Activated CD4-positive, alpha-beta memory T cell treated with anti-CD3 and anti-CD28 coated beads, Interleukin-2, amount 10 ng/mL, durations not matched to agents 7 days and 5 days (primary cell): ENCODE measurements at places on chromosomes 2 and 18. TPM values are rescaled to one million over a fixed set of nuclear protein-coding genes. Genes with fewer than 3 reads are reported as not detected.

- H3K4me3 ChIP-seq, result no peak overlapping the region
- peaks cover 79% of the 10 kb centered on the region for H3K36me3 ChIP-seq
- H3K4me1 ChIP-seq, result peaks cover 85% of the 10 kb centered on the region
- DNase-seq, result no peak
Observed at GRCh38 chr2:197204519-197205250, 105.9 kb downstream of the ANKRD44 start.

DNA sequence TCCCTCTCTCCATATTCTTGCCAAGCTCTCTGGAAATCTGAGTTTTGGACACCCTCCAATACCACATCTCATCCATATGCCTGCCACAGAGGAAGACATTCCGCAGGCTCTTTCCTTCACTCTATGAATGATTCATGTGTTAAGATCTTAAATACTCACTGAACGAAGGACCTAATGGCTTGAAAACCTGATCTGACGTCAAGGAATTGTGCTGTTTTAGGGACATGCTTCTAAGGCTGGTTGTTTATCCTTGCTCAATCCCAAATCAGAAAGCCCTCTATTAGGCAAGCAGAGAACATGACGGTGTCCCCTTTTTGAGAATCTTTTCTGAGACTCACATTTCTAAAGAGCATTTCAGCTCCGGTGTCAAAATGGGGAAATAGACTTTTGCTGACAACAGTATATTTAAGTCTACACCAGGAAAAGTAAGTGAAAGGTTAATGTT is 83.7 kb upstream of the GALNT5 start:
- H3K27ac ChIP-seq, result no peak overlapping the region
- DNase-seq, result no peak
- H3K4me3 ChIP-seq, result no peak overlapping the region
- H3K4me1 ChIP-seq, result no peaks in the 10 kb centered on the region
- H3K36me3 ChIP-seq, result no peaks in the 10 kb centered on the region
- peaks cover 21% of the 10 kb centered on the region for H3K27me3 ChIP-seq

DNA sequence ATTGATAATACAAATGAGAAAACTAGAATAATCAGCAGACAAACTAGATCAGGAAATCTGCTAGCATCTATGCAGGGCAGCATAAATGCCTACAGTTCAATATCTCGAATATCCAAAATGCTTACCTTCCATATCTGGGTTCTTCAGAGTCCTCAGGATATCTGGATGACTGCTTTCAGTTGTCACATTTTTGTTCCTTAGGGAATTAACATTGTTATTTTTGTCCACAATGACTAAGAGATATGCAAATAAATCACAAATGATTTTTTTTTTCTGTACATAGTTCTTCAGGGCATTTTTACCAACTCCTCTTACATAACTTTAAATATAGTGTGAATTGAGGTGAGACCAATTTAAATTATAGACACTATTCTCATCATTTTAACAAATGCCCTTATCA is 80.9 kb downstream of the AQP4 start:
- no peak overlapping the region for H3K4me3 ChIP-seq
- no peaks in the 10 kb centered on the region for H3K36me3 ChIP-seq
- no peak for DNase-seq
- H3K27me3 ChIP-seq, result no peaks in the 10 kb centered on the region
- no peaks in the 10 kb centered on the region for H3K4me1 ChIP-seq

DNA sequence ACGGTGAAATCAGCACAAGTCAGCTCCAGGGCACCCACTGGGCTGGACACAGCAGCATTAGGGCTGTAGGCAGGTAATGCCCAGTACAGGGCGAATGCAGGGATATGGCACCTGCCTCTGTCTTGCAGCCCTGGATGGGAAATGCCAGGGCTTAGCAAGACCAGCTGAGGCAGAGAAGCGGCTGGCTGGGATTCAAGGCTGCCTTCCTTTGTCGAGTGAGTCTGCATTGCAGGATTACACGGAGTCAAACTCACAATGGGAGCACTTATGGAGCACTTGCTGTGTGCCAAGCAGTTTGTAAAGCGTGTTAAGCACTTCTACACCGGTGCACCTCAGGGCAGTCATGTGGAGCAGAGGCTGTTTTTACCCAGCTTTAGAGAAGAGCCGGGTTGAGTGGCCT is 87.3 kb upstream of the HDAC4 start:
- no peaks in the 10 kb centered on the region for H3K4me1 ChIP-seq

- peaks cover 9% of the 10 kb centered on the region for H3K36me3 ChIP-seq
- H3K27ac ChIP-seq, result no peak overlapping the region
- H3K4me3 ChIP-seq, result no peak overlapping the region
Observed at GRCh38 chr2:9979977-9980376, 28.5 kb downstream of the GRHL1 start.

DNA sequence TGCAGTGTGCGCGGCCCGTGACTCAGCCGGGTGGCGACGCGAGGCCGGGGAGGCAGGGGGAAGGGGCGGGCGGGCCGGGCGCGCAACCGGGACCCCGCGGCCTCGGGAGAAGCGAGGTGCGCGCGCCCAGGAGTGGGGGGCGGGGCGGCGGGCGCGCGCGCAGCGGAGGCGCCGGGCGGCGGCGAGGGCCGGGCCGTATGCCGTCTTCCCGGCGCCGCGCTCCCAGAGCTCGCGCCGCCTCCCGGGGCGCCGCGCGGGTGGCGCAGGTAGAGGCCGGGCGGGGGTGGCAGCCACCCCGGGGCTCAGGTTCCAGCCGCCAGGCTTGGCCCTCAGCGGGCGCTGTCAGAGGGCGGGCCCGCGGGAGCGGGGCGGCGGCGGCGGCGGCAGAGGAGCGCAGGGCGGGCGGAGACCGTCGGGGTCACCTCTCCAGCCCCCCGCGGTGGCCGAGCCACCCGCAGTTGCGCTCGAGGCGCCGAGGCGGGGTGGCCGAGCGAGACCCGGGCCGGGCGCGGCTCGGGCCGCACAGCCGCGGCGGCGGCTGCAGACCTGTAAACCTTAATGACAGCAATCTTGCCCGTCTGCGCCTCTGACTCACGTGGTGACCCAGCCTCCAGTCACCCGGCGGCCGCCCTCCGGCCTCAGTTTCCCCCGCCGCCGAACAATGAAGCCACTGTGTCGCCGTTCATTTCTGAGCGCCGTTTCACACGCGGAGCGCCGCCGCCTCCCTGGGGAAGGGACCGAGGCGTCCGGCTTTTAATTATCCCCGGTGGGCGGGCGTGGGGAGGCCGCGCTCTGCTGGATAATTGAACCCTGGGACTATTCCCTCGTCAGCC is 25.3 kb upstream of the SMAD7 start:
- peaks cover 12% of the 10 kb centered on the region for H3K4me1 ChIP-seq
- peak; percentile 46 for DNase-seq
- H3K27me3 ChIP-seq, result peaks cover 52% of the 10 kb centered on the region
- H3K4me3 ChIP-seq, result peak overlapping the region; percentile 68
- no peak overlapping the region for H3K27ac ChIP-seq

- H3K36me3 ChIP-seq, result peaks cover 90% of the 10 kb centered on the region
- no peak for DNase-seq
- H3K4me1 ChIP-seq, result peaks cover 56% of the 10 kb centered on the region
- H3K27ac ChIP-seq, result peak overlapping the region; percentile 6
- H3K4me3 ChIP-seq, result no peak overlapping the region
Observed at GRCh38 chr2:224892574-224893204, 149.6 kb downstream of the DOCK10 start.

DNA sequence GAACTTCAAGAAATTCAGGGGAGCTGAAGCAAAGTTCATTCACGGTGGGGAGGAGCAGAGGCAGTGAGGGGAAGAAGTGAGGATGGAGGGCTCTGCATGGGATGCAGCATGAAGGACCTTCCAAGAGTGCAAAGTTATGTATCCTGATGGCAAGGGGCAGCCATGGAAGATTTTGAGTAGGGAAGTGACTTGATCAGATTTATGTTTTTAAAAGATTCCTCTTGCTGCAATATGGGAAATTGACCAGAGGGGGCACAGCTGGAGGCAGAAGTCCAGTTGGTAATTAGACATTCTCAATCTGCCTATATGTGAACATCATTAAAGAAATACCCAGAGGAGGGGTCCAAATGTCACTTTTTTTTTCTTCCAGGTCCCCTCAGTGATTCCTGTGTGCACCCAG is 21.5 kb upstream of the ANXA4 start:
- no peak overlapping the region for H3K27ac ChIP-seq
- peaks cover 15% of the 10 kb centered on the region for H3K4me1 ChIP-seq
- no peaks in the 10 kb centered on the region for H3K36me3 ChIP-seq
- no peak overlapping the region for H3K4me3 ChIP-seq
- no peaks in the 10 kb centered on the region for H3K27me3 ChIP-seq

DNA sequence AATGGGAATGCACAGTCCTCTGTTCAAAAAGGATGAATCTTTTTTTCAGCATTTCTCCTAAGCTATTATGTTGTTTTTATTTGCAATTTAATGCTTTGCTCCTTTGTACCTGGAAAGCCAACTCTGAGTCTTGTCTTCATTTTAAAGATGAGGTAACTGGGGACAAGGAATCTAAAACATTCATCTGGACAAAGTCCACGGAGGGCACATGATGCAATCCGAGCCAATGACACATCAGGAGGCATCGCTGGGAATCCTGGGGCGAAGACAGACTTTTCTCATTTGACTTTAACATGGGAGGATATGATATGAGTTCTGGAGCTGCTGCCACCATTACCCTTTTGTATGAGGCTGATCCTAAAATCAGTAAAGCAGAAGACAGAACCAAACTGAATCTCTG is 116.5 kb upstream of the REG3G start:
- DNase-seq, result no peak
- H3K4me1 ChIP-seq, result no peaks in the 10 kb centered on the region
- H3K27me3 ChIP-seq, result no peaks in the 10 kb centered on the region
- no peak overlapping the region for H3K4me3 ChIP-seq
- H3K27ac ChIP-seq, result no peak overlapping the region
- no peaks in the 10 kb centered on the region for H3K36me3 ChIP-seq

DNA sequence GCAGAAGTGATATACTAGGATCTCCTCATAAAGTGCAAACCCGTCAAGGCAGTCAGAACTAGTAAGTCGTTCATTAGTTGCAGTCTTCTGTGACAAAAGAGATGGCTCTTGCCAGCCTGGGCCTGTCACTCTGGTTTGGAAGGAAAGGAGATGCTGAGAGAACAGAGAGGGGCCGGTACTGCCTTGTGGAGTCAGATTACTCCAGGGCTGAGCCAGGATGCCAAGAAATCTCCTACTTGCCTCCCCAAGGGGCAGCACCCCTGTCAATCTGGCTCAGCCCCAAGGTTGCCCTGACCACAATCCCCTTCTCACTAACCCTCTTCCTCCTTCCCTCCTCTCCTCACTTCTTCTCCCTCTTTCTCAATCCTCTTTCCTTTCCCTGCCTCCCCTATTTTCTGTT is 62.9 kb upstream of the ASPRV1 start:
- H3K4me1 ChIP-seq, result peaks cover 10% of the 10 kb centered on the region
- no peak overlapping the region for H3K4me3 ChIP-seq
- no peak overlapping the region for H3K27ac ChIP-seq
- H3K27me3 ChIP-seq, result no peaks in the 10 kb centered on the region

DNA sequence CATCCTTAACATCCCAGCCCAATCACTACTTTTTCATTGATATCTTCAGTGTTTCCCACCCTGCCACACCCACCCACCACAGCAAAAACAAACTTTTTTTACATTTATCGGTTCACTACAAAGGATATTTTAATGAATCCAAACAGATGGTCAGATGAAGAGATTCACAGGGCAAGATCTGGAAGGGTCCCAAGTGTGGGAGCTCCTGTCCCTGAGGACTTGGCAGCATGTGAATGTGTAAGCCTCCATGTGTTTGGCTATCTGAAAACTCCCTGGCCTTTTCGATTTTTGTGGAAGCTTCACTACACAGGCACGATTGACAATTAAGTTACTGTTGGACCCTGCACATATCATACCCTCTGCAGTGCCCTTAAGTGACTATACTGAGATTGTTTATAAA is 48.1 kb upstream of the CRIM1 start:
- peaks cover 3% of the 10 kb centered on the region for H3K36me3 ChIP-seq
- DNase-seq, result no peak
- H3K4me1 ChIP-seq, result peaks cover 22% of the 10 kb centered on the region
- no peak overlapping the region for H3K4me3 ChIP-seq
- H3K27me3 ChIP-seq, result peaks cover 2% of the 10 kb centered on the region
- no peak overlapping the region for H3K27ac ChIP-seq

DNA sequence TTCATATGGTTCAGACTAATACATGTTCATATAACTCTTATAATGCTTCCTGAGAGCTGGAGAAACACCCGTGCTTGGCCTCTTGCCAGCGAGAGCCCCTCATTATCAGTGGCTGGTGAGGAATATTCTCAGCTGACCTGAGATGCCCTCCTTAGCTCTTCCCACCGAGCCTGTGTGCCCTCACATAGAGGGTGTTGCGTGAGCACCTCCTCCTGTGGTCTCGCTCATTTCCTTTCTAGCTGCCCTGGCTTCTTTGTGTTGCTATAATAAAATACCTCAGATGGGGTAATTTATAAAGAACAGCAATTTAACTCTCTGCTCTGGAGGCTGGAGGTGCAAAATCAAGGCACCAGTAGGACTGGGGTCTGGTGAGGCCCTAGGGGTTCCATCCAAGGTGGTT is 80.5 kb upstream of the ALKAL2 start:
- H3K4me1 ChIP-seq, result no peaks in the 10 kb centered on the region
- peaks cover 12% of the 10 kb centered on the region for H3K27me3 ChIP-seq
- no peak overlapping the region for H3K4me3 ChIP-seq
- no peak overlapping the region for H3K27ac ChIP-seq

- no peak overlapping the region for H3K4me3 ChIP-seq
- no peaks in the 10 kb centered on the region for H3K4me1 ChIP-seq
- no peak overlapping the region for H3K27ac ChIP-seq
- H3K27me3 ChIP-seq, result no peaks in the 10 kb centered on the region
Observed at GRCh38 chr2:212073360-212073759, 465.2 kb downstream of the ERBB4 start.

DNA sequence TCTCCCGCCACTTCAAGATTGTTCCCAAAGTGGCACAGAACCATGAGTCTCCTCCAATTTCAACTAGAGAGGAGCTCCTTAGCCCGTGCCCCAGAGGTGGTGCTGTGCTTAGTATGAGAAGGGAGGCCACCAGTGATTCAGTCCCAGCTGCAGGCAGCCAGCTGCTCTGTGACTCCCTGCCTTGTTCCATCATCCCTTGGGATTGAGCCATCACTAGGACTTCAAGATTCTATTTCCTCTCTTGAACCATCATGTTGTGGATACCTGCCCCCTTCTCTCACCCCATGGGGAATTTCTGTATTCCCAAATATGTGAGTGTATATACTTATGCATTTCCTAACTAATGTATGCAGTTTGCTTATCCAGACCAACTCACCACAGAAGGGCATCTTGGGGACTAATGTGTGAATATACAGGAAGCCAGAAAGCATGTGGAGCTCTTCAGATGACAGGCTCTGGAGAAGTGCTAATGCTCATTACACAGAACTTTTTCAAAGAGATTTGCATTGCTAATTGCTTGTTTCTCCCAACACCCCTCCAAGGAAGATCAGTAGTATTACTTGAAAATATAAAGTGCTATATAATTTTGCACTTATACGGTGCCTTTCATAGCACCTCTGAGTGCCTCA is 111.0 kb upstream of the MAP3K20 start:
- H3K27ac ChIP-seq, result no peak overlapping the region
- H3K4me1 ChIP-seq, result peaks cover 7% of the 10 kb centered on the region
- no peaks in the 10 kb centered on the region for H3K36me3 ChIP-seq
- H3K27me3 ChIP-seq, result peaks cover 19% of the 10 kb centered on the region

- H3K4me3 ChIP-seq, result no peak overlapping the region
- H3K36me3 ChIP-seq, result no peaks in the 10 kb centered on the region
- no peak for DNase-seq
- peaks cover 21% of the 10 kb centered on the region for H3K27me3 ChIP-seq
- H3K4me1 ChIP-seq, result no peaks in the 10 kb centered on the region
Observed at GRCh38 chr2:128396500-128396891, 77.8 kb upstream of the HS6ST1 start.

Gene EDAR
- not detected for total RNA-seq

Gene EN1
- total RNA-seq, result not detected

Gene ATP6V1B1
- total RNA-seq, result not detected

Gene TCF7L1
- not detected for total RNA-seq

Gene SLC14A1
- 1.5 TPM for total RNA-seq

Gene LBX2
- total RNA-seq, result 1.2 TPM

Gene SNORC
- 1.9 TPM for total RNA-seq
